ENCODE measurements at places on chromosomes 12 and 14.
A peak's percentile ranks its signal among the peaks of the same experiment; 100 is the strongest.

- DNase-seq: peak; percentile 59
Observed at GRCh38 chr12:116910645-116911451, at the start of gene FBXW8. TSS of gene FBXW8 (plus strand) at chr12:116910950. CDS start at chr12:116911038, 88 bp downstream.

DNA sequence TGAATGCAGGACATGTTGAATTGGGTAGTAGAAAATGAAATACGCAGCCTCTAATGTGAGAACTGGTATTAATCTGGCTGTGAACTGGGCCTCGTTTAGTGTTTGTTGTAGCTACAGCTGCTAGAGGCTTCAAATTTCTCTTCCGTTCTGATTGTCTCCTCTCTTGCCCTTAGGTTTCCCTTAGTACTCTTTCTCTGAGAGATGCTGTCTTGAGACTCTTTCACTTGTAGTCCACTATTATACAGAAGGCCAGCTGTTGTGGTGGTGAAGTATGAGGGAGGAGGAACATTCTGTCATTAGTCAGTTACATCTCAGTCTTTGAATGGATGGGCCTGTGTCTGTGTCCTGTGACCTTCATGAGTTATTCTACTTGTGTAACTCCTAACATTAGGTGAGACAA, 322.0 kb downstream of the TMTC2 start:
- DNase-seq: no peak

GRCh38 chr14:54472315-54472714, 16.5 kb downstream of the GMFB start:
- DNase-seq: no peak

- DNase-seq: no peak
Observed at GRCh38 chr14:55136885-55137786, 8.1 kb downstream of the LGALS3 start.

DNA sequence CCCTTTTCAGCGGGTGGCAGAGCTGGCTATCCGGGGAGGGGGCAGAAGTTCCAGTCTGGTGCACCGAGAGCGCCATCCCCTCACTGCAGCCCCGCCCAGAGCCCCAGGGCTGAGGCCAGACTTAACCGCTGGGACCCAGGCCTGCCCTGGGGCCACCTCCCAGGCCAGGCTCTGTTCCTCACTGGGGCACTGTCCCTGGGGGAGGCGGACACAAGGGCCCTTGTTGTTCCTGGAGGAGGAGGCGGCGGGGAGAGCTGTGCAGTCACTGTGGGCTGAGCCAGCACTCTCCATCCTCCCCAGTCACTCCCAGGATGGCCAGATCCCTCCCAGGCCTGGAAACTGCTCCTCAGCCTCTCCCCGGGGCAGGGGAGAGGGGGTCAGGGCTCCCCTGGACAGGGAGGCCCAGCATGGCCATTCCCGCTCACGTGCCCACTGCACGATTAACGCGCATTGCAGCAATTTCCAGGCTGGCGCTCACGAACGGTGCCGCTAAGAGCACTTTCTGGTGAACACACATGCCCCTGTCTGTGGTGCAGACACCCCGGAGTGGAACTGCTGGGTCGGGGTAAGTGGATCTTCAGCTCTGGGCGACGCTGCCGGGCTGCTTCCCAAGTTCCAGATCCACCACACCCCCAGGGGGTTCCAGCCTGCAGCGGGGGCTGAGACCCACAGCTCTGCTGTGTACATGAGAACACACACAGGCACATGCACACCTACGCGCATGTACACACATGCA, 89.8 kb upstream of the SFSWAP start:
- no peak for DNase-seq

DNA sequence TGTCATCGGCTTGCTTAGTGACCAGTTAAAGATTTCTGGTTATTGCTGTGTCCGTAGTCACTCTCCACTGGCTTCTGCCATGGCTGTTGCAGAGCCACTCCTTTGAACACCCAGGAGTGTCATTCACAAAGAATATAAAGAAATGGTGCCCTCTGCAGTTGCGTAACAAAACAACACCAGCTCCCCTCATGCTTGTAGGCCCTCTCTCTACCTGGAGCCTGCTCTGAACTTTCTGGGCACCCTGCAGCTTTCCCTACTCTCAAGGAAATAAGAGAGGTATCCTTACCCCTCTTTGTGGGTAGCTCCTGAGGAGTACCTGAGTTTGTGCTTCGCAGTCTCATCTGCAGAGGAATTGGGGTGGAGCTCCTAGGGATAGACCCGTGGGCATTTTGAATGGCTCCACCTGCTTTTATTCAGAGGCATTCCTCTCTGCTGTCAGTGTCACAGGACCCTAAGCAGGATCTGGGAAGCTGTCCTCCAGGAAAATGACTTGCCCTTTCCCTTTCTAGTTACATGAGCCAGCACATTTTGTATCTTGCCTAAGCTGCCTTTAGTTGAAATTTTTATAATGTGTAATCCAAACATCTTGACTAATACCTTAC, 97.2 kb upstream of the TMEM260 start:
- no peak for DNase-seq

DNA sequence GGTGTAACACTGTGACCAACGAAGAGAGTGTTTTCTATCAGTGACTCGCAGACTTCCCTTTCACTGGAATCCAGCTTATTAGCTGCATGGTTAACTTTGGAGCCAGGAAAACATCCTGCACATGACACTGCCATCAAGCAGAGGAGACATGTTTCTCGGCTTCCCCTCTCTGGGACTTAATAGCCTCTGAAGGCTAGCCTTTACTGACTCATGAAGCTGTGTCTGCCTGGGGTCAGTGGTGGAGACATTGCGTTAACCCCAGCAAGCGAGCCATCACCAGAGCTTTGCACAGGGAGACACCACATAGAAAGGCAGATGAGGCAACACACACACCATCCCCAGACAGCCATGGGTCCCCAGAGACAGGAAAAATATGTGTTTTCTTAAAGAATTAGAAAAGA, 126.9 kb upstream of the PRICKLE1 start:
- no peak for DNase-seq

- DNase-seq: no peak
Observed at GRCh38 chr14:105203057-105203531, 22.0 kb upstream of the NUDT14 start.

- DNase-seq: no peak
Observed at GRCh38 chr14:21525962-21526671, at the start of gene SALL2. TSS of gene SALL2 (minus strand) at chr14:21526346. CDS start at chr14:21526127, 219 bp downstream.

DNA sequence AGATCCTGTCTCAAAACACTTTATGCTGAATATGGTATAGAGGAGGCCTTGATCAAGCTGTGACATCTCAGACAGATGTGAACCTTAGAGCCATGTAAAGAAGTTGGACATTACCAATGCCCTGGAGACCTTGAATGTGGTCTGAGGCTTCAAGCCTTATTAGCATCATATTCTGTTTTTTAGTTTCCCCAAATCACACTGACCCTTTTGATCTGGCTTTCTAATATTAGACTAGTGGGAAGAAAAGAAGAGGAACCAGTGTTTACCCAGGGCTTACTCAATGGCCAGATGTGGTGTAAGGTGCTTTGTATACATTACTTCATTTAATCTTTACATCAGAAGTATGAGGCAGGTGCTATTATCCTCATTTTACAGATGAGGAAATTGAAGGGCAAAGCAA, 10.6 kb upstream of the TBPL2 start:
- no peak for DNase-seq

DNA sequence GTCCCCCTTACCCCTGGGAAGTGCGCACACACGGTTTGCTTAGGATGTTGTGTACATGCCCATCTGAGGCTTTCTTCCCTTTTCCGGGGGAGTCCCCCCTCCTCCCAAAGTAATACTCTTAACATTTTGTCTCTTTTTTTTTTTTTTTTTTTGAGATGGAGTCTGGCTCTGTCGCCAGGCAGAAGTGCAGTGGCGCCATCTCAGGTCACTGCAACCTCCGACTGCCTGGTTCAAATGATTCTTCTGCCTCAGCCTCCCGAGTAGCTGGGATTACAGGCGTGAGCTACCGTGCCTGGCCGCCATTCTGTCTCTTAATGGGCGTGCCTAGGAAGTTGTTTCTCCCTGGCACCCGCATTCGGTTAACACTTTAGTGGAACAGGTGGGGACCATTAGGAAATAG, 4.5 kb upstream of the GMFB start:
- no peak for DNase-seq

DNA sequence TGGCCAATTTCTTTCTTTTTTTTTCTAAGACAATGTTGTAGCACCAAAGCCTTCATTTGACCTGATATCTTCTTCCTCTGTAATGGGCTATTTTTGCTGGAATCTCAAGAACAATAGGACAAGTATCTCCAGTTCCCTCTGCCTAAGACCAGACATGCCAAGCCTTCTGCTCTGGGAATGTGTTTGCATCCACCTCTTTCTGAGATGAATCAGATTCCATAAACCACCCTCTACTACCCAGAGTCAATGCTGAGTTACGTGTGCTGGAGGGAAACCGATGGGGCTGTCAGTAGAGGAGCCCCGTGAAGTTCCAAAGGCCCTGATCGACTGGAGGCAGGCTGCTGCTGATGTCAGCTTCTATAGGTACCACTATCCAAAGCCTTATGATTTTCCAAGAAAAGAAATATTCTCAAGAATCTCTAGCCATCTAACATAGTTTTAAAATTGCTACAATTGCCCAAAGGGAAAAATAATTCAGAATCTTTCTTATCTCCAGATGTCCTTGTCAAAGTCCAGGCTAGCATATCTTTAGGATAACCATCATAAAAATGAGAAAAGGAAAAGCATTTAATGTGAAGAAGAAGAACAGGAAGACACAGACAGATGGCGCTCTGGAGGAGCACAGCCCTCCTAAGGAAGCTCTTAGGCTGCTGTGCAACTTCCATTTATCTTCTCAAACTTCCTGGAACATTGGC, 101.9 kb downstream of the SLC8A3 start:
- DNase-seq: no peak

DNA sequence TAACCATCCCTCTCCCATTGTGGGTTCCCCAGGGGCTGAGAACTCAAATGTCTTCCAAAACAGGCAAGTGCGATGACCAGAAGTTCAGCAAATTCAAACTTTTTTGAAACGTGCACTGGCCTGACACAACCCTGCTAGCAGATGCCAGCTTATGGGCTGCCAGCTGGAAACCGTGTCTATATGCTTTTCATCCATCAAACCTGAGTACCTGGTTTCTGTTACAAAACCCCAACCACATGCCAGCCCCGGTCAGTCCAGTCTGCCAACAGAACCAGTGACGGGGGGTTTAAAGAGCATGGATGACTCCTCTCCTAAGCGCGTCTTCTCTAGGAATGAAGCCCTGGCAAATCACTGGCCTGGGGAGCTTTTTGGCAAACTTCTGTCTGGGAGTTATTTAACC, 189.7 kb downstream of the TTC7B start:
- no peak for DNase-seq

DNA sequence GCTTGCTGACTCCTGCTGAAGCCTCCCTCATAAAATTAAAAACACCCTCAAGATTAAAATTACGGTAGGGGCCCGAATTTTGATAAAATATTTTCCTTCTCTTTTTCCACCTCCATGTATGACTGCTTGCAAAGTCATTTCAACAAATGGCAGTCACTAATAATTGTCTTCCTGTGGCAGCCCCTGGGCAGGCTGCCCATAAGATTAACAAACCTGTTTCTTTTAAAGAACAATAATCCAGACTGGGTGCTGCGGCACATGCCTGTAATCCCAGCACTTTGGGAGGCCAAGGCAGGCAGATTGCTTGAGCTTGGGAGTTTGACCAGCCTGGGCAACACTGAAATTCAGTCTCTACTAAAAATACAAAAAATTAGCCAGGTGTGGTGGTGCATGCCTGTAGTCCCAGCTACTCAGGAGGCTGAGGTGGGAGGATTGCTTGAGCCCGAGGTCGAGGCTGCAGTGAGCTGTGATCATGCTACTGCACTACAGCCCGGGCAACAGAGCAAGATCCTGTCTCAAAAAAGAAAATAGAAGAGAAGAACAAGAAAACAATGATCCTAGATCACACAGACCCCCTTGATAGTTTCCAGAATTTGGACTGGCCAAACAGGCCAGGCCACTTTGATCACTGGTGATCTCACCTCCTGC, 8.7 kb downstream of the SAV1 start:
- no peak for DNase-seq

DNA sequence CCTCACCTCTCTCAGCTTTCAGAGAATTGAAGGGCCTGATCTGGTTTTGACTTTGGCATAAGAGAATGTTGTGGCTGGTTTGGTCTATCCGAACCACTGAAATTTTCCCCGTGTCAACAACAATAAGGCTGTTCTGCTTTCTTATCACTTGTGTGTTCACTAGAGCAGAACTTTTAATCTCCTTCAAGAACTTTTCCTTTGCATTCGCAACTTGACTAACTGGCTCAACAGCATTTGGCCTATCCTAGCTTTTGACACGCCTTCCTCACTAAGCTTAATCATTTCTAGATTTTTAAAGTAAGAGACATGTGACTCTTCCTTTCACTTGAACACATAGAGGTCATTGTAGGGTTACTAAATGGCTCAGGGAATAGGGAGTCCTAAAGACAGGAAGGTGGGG, 25.9 kb upstream of the EDDM3A start:
- no peak for DNase-seq

DNA sequence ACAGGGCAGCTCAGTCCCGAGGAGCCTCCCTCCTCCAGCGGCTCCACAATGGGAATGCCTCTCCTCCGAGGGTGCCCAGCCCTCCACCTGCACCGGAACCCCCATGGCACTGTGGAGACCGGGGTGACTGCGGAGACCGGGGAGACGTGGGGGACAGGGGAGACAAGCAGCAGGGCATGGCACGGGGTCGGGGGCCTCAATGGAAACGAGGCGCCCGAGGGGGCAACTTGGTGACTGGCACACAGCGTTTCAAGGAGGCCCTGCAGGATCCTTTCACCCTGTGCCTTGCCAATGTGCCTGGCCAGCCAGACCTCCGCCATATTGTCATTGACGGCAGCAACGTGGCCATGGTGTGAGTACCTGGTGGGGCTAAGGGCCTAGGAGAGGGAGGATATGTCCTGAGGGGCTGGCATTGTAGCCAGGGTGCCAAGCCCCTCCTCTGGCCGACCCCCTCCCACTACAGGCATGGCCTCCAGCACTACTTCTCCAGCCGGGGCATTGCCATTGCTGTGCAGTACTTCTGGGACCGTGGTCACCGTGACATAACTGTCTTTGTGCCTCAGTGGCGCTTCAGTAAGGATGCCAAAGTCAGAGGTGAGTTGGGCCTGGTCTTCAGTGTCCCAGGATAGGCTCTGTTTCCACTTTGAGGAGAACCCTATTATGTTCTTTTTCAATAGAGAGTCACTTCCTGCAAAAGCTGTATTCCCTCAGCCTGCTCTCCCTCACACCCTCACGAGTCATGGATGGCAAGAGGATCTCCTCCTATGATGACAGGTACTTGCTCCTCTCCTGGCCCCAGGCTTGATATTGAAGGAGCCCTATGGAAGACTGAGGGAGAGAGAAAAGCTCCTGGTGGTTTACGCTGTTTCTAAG, 2.7 kb downstream of the KHNYN start:
- DNase-seq: no peak

- no peak for DNase-seq
Observed at GRCh38 chr12:70774055-70774454, 136.8 kb upstream of the PTPRB start.

DNA sequence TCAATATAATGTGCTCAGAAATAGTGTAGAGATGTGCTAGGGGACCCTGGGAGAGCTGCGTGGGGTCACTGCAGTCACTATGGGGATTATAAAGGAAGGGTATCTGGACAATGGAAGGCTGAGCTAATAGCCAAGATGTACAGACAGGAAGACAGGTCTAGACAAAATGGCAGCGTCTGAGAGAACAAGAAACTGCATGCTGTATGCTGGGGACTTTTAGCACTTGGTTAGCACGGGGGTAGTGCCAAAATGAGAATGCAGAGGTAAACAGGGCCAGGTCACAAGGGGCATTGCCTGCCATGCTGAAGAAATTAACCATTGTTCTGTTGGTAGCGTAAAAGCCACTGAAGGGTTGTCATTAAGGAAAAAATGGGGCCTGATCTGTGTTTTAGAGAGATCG, 308.2 kb downstream of the EMP1 start:
- no peak for DNase-seq

Data from stimulated activated CD4-positive, alpha-beta T cell treated with anti-CD3 and anti-CD28 coated beads, TNF-alpha, amount 100 ng/mL, for 1 hour (primary cell).